Stimulated activated CD8-positive, alpha-beta memory T cell treated with anti-CD3 and anti-CD28 coated beads, Interleukin-7, amount 100 ng/mL, for 1 hour (primary cell): ENCODE measurements at places on chromosomes 2 and 18.

DNA sequence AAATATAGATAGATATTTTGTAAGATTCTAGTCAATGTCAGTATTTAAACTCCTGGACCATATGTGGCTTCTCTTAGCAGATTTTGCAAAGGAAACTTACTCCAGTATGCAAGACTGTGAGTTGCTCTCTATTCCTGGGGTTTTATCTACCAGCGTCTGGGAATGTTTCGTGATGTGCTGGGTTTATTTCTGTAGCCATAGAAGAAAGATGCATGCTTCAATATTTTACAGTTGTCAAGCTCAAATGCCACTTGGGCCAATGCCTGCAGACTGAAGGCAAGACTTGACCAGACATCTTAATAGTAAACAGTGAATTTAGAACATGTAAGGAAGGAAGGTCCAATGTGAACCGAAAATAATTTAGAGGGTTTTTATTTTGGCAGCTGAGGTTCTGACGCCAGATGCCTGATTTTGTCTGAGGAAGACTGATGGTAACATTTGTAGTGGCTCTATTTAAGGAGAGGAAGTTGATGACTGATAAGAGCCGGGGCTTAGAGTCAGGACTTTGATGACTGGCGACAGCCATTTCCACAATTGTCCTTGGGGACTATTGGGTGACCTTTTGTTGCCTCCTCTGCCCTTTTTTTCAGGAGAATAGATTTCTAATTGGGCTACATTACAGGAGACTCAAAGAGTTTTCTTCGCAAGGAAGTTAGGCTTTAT lies 154.3 kb downstream of the RAPGEF4 start:
- DNase-seq = no peak

DNA sequence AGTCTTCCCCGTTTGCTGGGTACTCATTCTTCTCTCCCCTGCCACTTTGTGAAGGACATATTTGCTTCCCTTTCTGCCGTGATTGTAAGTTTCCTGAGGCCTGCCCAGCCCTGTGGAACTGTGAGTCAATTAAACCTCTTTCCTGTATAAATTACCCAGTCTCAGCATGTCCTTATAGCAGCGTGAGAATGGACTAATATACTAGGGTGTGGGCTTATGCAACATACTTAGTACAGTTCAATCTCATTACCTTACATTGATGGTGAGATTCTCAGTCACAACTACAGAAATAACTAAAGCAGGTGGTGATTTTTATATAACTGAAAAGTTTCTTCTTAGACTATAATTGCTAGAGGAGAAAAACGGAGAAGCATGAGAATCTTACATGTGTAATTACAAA lies 237.9 kb upstream of the MMADHC start:
- DNase-seq = no peak

GRCh38 chr18:69528435-69528834 lies 127.7 kb downstream of the DOK6 start:
- no peak for DNase-seq

DNA sequence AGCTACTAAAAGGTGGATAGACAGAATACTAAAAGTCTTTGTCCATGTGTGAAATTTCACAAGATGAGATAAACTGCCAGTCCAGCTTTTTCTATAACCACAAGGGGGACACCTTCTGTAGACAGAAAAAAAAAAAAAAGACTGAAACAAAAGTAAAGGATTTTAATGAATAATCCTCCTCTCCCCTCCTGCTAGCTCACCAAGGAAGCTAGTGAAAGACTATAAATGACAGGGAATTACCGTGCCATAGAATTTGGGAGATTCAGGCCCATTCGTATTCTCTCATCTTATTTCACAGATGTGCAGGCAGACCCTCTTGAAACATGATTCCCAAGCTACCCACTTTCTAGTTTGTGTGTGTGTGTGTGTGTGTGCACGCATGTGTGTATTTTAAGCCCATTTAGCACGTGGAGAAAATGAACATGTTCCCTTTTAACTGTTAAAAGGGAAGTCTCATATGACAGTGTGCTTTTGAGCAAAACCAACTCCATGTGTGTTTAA lies 36.3 kb upstream of the SLC8A1 start:
- DNase-seq = no peak

GRCh38 chr2:131493199-131493968 lies 1.2 kb upstream of the MZT2A start:
- no peak for DNase-seq

GRCh38 chr2:209682646-209683045 lies 89.0 kb upstream of the UNC80 start:
- DNase-seq = no peak

DNA sequence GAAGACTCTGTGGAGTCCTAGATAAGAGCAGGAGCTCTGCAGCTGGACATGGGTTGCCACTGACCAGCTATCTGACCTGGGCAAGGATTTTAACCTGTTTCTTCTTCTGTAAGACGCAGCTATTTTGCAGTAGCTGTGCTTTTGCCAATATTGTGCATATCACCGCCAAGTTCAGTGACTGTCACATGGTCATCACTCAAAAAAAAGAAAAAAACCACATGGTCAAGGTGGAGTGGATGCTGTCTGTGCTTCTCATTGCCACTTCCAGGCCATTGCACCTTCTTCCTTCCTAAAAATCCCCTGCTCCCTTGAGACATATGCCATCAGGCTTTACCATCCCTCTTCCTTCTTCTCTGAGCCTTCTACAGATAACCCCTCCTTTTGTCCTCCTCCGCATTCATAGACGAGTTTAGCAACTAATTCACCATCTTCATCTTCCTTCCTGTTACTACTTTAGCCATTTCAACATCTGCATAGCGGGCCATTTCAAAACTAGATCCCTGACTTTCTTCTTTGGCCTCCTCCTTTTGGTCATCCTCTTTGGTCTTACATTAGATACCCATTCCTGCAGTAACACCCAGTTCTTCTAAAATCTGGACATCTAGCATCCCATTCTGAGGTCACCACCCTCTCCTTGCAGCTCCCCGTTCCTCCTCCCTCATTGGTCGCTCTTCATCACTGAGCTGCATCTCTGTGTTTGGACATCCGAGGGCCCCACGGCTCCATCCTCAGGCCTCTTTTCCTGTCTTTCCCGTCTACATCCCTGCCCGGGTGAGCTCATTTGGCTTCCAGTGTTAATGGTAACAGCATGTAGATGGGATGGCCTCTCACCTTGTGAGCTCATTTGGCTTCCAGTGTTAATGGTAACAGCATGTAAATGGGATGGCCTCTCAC lies 17.8 kb downstream of the RNF144A start:
- no peak for DNase-seq

- no peak for DNase-seq
These were observed 328.1 kb downstream of the NR4A2 start for GRCh38 chr2:156004459-156004858.

DNA sequence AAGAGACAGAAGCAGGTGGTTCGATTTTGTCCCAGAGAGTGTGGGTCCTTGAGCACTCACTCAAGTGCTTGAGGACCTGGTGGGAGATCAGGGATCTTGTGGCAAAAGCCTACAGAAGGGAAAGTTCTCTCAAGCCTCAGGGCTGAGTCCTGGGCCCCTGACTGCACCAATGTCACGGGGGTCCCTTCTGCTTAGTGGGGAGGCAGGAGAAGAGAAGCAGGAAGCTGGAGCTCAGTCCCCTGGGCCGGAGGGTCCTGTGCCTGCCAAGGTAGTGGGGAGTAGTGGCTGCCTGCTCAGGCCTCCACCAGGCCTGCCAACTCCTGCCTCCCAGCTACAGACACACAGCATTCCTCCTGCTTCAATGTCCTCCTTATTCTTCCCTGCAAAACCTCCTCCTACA lies 11.7 kb downstream of the CAPN14 start:
- no peak for DNase-seq

GRCh38 chr2:148754864-148755263 lies 110.3 kb downstream of the EPC2 start:
- DNase-seq = no peak

DNA sequence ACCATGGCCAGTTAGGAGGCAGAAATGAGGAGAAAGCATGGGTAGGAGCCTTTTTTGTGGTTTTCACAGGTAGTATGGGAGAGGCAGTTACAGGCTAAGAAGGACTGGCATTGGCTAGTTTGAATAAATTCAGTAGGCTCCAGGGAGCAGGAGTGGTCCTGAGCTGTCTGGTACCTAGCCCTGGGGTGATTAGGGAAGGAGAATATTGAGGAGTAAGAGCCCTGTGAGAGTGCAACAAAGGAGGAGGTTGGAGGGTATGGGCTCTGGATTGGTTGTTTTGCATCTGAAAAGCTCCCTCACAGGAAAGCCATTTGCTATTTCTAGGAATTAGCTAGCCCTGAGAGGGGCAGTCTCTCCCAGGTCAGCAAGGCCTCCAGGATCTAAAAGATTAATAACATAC lies 13.3 kb upstream of the TCF7L1 start:
- DNase-seq = no peak

DNA sequence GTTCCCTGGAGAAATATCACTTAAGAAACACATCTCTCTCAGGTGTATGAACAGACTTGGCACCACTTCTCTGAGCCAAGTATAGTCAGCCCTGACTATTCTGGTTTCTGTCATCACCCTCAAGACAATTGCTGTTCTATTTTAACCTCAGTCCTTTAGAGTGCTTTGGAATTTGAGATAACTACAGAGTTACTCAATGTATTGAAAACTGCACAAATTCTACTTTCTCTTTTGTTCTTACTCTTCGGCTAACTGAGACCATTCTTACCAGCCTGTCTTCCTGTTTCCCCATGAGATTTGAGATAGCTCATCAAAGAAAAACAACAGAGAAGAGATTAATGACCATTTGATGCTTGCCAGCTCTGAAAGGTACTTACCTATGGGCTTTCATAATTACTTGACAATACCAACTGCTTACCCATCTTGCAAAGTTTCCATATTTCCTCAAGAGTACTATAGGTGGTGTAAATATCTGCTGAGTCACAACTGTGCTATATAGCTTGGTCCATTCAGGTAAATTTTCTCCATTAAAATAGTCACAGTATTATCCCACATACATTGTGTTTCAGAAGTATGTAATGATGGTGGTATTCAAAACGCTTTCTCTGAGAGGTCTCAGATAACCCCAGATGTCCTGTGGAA lies 467.5 kb upstream of the CHST9 start:
- no peak for DNase-seq

GRCh38 chr2:144943986-144944385 lies 424.1 kb upstream of the ZEB2 start:
- DNase-seq = no peak

GRCh38 chr18:73613706-73614340 lies 533.8 kb downstream of the FBXO15 start:
- DNase-seq = no peak

GRCh38 chr2:20568501-20569463 lies 82.1 kb downstream of the HS1BP3 start:
- no peak for DNase-seq

- no peak for DNase-seq
These were observed 593.7 kb downstream of the NRXN1 start for GRCh38 chr2:50438259-50438658.

GRCh38 chr2:99152199-99152895 lies 2.4 kb downstream of the TSGA10 start:
- DNase-seq = no peak

DNA sequence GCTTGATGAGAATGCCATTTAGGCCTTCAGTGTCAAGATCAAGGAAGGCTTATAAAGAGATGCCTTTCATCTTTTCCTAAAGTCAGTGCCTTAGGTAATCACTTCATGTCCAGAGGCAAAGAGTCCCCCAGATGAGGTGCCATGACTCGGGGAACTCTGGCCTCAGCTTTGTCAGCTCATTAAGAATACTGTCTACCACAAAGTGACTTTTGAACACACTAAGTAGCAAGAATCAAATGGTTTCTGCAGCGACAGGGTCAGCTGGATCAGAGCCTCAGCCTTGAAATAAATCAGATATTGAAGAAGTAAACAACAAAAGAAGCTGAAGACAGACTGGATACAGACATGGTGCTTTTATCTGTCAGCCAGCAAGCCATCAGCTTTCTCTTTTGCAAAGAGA lies 120.1 kb upstream of the SLC39A10 start:
- DNase-seq = no peak

DNA sequence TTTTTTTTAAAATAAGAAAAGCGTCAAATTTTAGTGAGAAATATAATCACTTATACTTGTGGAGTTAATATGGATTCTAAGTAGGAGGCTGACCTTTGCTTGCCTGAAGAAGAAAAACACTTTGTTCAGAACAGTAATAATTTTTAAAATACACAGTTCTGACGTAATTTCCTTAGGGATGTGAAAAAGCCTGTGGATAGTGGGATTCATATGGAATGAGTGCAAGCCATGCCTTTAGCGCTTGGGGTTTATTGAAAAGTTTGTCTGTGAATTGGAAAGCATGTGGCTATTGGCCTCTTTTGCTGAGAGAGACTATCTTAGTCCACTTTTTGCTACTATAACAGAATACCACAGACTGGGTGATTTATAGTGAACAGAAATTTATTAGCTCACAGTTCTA lies 151.3 kb downstream of the CCDC85A start:
- no peak for DNase-seq
